ENCODE measurements at places on chromosomes 1 and 21.

DNA sequence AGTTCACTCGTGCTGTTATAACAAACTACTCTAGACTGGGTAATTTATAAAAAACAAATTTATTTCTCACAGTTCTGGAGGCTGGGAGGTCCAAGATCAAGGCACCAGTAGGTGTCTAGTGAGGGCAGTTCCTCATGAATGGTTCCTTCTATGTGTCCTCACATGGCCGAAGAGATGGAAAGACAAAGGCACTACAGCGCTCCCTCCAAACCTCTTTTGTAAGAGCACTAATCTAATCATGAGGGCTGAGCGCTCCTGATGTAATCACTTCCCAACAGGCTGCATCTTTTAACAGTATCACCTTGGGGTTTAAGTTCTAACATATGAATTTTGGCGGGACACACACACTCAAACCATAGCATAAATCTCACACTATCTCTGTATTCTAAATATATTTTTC, 54.0 kb upstream of the KANK4 start:
- no peak for DNase-seq

- no peak for DNase-seq
Measured at GRCh38 chr1:13809461-13810159, 109.6 kb downstream of the PRDM2 start.

DNA sequence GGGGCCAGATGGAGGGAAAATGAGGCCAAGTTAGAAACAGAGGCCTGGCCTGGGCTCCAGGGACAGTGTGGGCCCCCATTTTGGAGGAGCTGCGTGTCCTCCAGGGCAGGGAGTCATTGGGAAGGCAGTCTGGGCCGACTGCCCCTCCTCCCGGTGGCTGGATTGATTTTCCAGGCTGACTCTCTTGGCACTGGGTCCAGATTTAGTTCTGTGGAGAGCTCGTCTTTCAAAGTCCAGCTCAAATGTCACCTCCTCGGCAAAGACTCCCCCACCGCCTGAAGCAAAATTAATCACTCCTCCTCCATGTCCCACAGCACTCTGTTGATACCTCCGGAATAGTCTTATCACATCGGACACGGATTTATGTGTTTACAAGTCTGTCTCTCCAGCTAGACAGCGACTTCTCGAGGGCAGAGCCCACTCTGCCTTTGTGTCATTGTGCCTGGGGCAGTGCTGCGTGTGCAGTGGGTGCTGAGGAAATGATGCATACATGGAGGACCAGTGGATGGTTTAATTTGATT, 175.1 kb downstream of the CAMTA1 start:
- DNase-seq = no peak

DNA sequence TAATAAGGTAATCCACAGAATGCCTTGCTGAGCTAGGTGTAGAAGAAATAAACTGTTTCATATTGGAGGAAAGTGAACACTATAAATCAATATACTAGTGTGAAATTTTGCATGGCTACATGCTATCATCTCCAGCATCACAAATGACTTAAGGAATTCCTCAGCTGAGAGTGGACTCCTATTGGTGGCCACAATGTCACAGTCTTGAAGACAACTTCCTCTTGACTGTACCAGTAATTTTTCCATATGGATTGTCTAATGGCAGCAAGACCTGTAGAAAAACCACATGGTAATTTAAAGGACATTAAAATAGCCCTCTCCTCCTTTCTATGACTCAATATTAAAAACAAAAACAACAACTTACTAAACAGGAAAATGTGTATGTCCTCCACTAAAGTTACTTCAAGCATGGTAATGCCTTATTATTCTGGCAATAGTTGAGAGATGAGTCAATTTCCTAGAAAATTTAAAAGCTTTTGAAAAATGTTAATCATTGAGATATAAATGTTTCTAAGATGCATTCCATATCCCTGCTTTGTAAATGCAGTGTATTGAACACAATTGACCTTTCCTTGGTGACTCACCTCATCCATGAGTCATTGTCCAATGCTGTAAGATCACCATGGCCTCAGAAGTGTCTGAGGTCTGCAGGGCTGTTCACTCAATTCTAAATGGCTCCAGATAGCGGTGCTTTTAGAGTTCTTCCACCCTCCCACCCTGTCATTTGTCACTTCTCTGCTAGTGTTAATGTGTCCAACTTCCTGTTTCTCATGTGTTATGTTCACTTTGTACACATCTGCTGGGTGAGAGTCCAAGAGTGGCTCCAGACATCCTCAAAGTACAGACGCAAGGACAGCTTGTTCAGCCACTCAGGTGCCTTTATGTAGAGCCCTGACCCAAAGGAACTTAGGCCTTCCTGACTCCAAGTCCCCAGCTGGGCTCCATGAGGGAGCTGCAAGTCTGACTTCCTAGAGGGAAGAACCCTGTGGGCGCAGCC, 32.8 kb upstream of the DNASE2B start:
- peak; percentile 92 for DNase-seq

DNA sequence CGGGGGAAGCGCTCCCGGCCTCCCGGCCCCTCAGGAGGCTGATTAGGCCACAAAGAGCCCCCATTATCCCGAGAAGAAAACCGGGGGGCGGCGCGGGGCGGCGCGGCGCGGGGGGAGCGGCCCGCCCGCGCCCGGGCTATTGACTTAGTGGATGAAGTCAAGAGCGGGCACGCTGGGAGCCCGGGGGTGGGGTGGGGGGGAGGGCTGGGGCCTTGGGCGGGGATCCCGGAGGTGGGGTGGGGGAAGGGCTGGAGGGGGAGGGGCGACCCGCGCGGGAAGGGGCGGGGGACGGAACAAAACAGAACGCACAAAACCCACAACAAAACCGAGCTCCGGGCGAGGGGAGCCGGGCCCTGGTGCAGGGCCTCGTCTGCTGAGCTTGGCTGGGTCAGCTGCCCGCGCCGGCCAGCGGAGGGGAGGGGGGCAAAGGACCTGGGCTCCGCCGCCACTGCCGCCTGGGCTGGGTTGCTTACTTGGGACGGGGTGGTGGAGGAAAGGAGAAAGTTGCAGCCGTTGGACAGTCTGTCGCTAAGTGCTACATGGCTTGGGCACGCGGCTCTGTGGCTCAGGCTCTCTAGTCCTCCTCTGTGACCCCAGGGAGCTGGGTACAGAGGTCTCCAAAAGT, 16.3 kb downstream of the PAX7 start:
- no peak for DNase-seq

DNA sequence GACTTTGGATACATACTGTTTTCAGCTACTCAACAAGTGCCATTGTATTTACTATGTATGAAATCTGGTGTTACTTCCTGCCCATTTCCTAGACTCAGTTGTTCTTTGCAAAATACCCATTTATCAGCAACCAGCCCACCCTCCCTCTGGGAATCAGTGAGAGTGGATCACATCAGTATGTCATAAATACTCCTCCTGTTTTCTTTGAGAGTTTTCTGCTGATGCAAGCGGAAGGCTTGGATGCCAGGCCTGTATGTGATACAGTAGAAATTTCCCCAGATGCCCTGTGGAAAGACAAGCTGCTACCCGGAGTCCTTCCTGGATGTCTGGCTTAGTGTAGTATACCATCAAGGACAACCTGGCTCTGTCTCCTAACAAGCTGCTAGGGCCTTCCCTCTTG, 2.4 kb upstream of the PTPRC start:
- no peak for DNase-seq

DNA sequence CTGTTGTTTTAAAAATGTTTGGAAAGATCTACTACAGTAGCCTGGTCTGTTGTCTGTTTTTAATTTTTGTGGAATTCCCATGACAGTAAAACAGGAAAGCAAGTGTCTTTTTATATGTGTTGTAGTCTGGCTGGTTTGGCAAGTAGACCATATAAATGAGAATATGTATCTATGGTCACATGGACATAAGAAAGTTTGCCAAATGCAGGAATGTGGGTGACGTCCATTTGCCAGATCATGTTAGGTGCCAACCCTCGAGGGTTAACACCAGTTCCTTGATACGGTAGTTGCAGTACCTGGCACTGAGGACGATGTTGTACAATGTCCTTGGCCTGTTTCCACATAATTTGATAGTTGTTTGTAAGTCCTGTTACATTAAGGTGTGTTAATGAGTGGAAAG, 6.2 kb downstream of the DAP3 start:
- no peak for DNase-seq

DNA sequence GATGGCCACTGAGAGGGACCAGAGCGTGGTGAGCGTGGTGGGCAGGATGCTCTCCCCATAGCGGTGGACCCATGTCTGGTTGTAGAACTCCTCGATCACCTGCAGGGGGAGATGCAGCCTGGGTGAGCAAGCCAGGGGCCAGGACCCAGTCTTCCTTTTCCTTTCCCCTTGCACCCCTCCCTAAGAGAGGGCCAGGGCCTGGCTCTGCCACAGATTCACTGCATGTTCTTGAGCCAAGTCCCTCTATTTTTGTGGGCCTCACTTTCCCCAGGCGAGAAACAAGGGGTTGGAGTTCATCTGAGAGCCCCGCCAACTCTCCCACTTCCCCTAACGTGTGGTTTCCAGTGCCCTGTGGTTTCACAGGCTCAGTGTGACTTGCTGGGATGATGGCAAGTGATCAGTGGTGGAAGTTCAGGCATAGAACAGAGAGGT, 27.5 kb downstream of the SLC2A1 start:
- DNase-seq = peak; percentile 44

- DNase-seq = no peak
Measured at GRCh38 chr1:24803987-24804530, 58.8 kb downstream of the CLIC4 start.

- DNase-seq = no peak
Measured at GRCh38 chr1:225977937-225978748, 21.0 kb downstream of the SDE2 start.

- DNase-seq = no peak
Measured at GRCh38 chr21:35402061-35402460, 353.0 kb upstream of the RUNX1 start.

- no peak for DNase-seq
Measured at GRCh38 chr1:244768186-244768585, 67.3 kb upstream of the COX20 start.

- no peak for DNase-seq
Measured at GRCh38 chr1:3313576-3313950, 140.9 kb upstream of the ARHGEF16 start.

GRCh38 chr1:203044546-203045250, 18.4 kb downstream of the PPFIA4 start:
- no peak for DNase-seq

GRCh38 chr1:15249081-15249480, 2.1 kb downstream of the FHAD1 start:
- DNase-seq = no peak

- DNase-seq = no peak
Measured at GRCh38 chr21:31470896-31471694, 127.0 kb upstream of the TIAM1 start.

DNA sequence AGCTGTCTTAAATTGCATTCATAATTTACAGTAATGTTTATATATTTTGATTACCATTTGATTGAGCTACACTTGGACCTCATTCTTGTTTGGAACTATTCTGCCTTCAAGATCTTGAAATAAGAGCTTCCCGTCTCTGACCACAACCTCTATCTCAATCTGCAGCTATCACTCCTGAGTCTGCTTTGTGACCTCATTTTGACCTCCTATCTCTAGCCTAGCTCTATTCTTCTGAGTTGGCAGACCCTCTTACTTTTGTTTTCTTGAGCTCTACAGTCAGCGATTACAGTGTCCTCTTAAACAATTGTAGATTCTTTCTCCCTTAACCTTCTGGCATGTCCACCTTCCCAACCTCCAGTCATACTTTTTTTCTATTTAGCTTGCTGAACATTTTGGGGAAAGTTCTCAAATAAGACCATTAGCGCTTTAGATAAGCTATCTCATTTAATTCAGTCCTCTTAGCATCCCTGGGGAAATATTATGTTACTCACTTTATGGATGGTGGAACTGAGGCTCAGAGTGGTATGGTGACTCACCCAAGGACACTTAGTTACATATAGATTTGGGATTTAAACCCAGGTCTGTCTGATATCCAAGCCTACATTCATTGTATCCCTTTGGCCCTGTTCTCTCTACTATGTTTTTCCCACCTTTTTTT, 19.1 kb downstream of the RPAP2 start:
- no peak for DNase-seq

GRCh38 chr1:203185585-203185984, 919 bp downstream of the CHI3L1 start:
- no peak for DNase-seq

DNA sequence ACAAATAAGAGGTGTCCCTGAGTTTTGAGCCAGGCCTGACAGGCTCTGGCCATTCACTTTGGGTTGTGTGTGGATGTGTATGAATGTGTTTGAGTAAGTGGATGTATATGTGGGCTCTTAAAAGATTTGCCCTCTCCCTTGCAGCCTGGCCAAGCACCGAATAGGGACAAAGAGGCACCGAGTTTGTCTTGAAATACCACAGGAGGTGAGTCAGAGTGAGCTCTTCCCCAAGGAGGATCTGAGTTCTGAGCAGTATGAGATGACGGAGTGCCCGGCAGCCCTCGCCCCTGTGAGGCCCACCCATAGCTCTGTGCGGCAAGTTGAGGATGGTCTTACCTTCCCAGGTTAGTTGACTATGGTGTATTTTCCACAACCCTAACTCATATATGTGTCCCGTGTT, 19.0 kb downstream of the KDM4A start:
- DNase-seq = no peak

- no peak for DNase-seq
Measured at GRCh38 chr1:69076631-69077030, 491.1 kb upstream of the LRRC7 start.

GRCh38 chr21:42186591-42186990, 32.3 kb upstream of the ABCG1 start:
- DNase-seq = no peak

- no peak for DNase-seq
Measured at GRCh38 chr1:71783071-71783470, 499.3 kb downstream of the NEGR1 start.

DNA sequence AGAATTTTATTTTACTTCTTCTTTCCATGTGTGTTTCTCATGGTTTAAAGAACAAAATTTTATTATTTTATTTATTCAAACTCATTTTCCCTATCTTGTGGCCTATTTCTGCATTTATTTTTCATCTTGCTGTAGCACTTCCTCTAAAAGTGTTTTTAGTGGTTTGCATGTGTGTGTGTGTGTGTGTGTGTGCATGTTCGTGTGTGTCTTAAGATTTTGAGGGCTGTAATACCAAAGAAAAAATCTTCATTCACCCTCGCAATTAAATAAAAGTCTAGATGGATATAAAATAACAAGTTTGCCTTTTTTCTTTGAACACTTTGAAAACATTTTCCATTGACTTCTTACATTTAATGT, 24.6 kb upstream of the FCRL3 start:
- DNase-seq = no peak

DNA sequence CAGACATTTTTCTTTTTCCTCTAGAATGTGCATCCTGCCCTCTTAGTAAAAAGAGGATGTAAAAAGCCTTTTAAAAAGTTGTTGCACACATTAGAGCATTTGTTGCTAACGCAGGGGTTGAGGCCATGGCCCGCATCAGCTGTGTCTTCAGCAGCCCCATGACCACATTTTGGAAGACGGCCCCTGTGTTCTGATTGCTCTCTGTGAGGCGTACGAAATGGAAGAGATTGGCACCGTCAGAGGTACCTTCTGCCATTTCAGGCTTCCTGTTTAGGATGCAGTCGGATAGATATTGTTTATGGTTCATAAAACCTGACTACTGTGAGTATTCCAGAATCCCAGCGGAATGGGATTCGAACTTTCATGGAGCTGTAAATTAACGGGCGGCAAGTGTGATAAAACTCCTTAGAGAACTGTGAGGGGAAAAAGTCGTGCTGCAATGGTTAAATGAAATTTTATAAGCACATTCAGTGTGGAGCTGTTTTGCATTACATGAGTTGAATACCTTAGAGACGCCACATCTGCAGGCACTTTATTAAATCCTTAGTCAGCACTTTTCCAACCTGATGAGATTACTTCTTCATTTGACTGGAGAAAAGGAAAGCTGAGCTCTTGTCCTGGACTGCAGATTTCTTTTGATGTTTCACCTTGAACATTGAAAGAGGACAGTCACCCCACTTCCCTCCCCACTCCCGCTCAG, 273.9 kb downstream of the TM2D1 start:
- DNase-seq = no peak

Data from RCC 7860 (cell line).